D721Med (cell line): ENCODE measurements at places on chromosomes 1 and 21.

DNA sequence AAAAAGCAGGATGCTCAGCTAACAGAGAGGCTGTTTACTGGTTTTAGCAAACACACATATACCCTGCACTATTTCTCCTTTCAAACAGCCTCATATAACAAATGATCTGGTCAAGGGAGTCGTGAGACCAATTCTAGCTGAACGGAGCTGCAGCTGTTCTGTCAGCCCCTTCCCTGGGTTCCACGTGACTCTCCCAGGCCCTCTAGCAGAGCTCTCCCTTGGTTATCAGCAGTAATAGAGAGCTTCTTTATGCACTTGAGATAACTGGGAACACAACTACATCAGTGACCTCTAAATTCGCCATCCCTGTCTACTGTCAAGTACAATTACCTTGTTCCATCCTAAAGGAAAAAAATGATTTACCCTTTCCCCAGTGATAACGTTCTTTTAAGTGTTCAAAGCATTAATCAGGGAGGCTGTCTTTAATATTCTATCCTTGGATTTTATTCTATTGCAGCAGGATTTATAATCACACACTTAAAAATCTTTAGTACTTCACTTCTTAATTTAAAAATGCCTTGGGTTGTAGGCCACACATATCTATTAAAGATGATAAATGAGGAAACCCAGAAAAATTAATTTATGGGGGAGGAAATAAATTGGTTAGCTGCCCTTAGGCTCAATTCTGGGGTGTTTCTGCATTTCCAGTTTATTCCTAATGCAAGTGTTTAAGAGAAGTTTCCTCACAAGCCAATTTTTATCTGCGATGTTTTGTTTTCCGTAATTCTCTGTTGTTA, 28.2 kb downstream of the PTGER3 start:
- no peak for DNase-seq

GRCh38 chr1:58883888-58884482, 100.1 kb upstream of the JUN start:
- DNase-seq, result no peak

DNA sequence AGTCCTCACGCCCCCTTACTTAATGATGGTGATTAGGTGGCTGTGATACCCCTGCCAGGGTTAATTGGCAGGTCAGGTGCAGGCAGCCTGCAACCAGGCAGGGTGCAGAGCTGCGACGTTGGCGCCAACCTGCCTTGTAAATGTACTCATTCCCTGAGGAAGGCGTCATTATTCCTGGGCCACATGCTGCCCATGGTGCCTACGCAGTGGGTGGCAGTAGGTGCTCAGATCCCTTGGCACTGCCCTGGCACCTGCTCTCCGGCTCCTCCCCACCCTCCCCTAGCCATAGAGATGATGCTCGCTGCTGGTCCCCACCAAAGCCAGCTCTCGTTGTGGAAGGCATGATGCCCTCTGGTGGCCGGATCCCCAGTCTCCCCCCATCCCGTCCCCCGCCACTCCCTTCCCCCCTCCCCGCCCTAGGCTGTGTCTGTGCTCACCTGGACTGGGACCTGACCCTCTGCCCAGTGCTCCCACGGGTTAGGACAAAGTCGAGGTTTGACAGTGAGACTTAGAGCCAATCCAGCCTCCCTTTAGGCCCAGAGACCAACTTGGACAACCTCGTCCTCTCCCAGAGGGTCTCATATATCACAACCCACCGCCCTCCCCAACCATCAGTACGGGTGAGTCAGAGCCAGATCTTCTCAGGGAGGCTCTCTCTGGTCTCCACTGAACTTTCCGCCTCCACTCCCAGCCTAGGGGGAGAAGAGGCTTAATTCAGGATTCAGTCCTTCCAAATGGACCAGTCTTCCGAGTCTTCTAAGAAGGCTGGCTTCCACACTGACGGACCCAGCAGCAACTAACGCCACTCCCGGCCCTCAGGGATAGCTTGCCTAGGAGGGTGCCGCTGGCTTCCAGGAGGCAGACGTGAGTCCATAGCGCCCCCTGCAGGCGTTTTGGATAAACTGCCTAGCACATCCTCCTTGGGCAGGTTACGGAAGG, 5.7 kb downstream of the KRTCAP2 start:
- DNase-seq, result peak; percentile 89

DNA sequence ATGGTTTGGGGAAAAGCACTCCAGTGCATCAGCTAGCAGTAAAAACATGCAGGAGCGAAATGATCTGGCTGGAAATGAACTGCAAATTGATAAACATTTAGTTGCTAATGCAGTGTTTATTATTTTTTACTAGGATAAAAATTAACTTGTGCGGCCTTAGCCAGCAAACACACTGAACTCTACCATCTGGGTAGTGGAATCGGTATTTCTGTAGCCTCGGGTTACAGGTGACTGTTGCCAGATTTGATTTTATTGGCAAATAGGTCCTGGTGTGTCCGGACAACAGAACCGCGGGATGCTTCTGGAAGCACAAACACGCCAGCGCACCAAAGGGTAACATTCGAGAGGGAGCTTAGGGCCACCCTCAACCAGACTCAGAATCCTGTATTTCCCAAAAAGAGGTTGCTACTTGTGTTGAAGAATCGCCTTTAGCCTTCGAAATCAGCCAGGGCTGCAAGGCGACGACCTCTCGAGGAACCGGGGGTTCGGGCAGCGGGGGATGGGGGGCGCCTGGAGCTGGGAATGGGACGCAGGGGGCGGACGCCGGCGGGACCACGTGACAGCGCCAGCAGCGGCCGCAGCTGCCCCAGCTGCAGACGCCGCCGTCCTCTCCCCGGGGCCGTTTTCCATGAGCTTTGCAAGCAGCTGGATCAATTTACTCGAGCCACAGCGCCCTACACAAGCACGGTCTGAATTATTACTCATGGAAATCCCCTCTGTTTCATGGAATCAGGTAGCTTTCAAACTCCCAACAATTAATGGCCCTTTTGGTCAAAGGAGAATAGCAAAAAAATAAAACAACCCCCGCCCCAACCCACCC, 158.8 kb downstream of the TOMM20 start:
- DNase-seq, result no peak

DNA sequence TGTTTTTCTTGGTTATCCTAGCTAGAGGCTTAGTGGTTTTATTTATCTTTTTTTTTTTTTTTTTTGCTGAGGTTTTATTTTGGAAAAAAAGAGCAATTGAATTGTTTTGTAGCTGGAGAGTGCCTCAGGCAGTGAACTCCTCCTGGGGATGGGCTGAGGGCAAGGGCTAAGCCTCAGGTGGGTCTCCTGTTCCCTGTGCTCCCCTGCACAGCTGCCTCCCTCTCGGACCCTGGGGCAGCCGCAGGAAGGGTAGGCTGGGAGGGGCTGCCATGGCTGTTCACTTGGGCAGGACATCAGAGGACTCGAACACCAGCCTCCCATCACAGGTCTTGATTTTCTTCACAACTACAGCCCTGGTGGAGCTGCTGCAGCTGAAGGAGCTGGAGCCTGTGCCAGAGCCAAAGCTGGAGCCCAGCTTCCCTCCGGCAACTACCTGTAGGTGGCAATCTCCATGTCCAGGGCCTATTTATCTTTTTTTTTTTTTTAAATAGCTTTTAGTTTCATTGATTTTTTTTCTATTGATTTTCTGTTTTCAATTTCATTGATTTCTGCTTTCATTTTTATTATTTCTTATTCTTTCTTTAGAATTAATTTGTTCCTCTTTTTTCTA, 28.9 kb downstream of the LEPR start:
- no peak for DNase-seq

- no peak for DNase-seq
These were observed 17.4 kb downstream of the PDXK start for GRCh38 chr21:43736224-43736883.

GRCh38 chr1:49204720-49205119, 428.0 kb upstream of the BEND5 start:
- DNase-seq, result no peak

GRCh38 chr1:100629391-100629790, 90.2 kb upstream of the VCAM1 start:
- DNase-seq, result no peak

DNA sequence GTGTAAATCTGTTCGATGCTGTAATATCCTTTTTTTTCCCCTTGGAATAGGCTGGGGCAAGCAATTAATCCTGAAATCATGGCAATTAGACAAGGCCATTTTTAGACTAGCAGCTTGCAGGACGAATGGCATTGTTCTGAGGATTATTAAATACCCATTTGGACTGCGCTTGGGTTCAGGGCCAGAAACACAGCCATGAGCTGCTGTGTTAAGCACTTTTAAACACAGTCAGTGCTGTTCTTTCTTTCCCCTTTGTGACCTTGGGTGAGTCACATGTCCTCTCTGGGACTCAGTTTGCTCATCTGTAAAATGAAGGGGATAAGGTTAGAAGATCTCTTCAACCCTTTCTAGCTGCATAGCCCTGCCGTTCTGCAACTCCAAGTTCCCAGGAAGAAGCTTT, 58.6 kb upstream of the C8B start:
- DNase-seq, result no peak

GRCh38 chr1:84736445-84736844, 46.2 kb upstream of the SSX2IP start:
- no peak for DNase-seq

DNA sequence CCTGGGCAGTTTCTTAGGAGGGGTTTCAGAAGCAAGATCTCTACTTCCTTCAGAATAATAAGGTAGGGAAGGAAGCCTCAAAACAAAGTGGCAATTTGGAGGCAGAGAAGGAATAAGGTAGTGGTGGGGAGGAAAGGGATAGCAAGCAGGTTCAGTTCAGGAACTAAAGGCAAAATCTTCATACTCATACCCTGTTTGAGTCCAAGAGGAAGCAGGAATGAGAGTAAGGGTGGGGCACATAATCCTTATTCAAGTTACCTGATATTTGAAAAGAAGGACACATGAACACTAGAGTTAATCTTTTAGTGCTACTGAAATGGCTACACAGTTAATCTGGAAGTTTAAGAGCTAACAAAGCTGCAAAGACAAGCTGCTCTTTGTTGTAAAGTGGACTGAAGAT, 8.4 kb upstream of the RBM8A start:
- no peak for DNase-seq

GRCh38 chr1:65317866-65318653, 8.7 kb downstream of the DNAJC6 start:
- DNase-seq, result peak; percentile 23
